ENCODE measurements at places on chromosomes 2 and 18. TPM values are rescaled to one million over a fixed set of nuclear protein-coding genes. Genes with fewer than 3 reads are reported as not detected.

MROH2A gene
- not detected for total RNA-seq

SP140L gene
- 4.4 TPM for total RNA-seq

LOXHD1 gene
- not detected for total RNA-seq

PXDN gene
- 15.5 TPM for total RNA-seq

DNAH7 gene
- total RNA-seq, result 0.59 TPM

HOXD3 gene
- 0.32 TPM for total RNA-seq

RSAD2 gene
- 0.27 TPM for total RNA-seq

LAMA1 gene
- total RNA-seq, result 0.02 TPM

ANKRD30BL gene
- total RNA-seq, result not detected

PROKR1 gene
- not detected for total RNA-seq

SRSF7 gene
- total RNA-seq, result 339 TPM

CLEC4F gene
- not detected for total RNA-seq

GAL3ST2 gene
- total RNA-seq, result 0.33 TPM

CPO gene
- total RNA-seq, result not detected

FHOD3 gene
- total RNA-seq, result 2.3 TPM

MEIS1 gene
- 1.8 TPM for total RNA-seq

ELOA2 gene
- total RNA-seq, result not detected

MATN3 gene
- 9.8 TPM for total RNA-seq

IL1RN gene
- total RNA-seq, result 0.94 TPM

CAPN10 gene
- 20.1 TPM for total RNA-seq

ALS2 gene
- 12.4 TPM for total RNA-seq

ZNF516 gene
- total RNA-seq, result 2.3 TPM

RIT2 gene
- total RNA-seq, result not detected

NT5C1B gene
- total RNA-seq, result not detected

ERICH2 gene
- total RNA-seq, result not detected

KLHL29 gene
- 4.0 TPM for total RNA-seq

SPAST gene
- 15.9 TPM for total RNA-seq

OTOS gene
- not detected for total RNA-seq

CHRNA1 gene
- not detected for total RNA-seq

ST8SIA3 gene
- total RNA-seq, result not detected

IGFBP5 gene
- total RNA-seq, result 0.13 TPM

LAMA3 gene
- total RNA-seq, result 51.0 TPM

SOCS6 gene
- 33.8 TPM for total RNA-seq

KCNE4 gene
- total RNA-seq, result 0.65 TPM

ATP8B1 gene
- 9.0 TPM for total RNA-seq

SLC5A7 gene
- total RNA-seq, result not detected

ZNF532 gene
- 25.3 TPM for total RNA-seq

LOXL3 gene
- 0.32 TPM for total RNA-seq

ANKRD53 gene
- not detected for total RNA-seq

MC4R gene
- not detected for total RNA-seq

SEPTIN10 gene
- total RNA-seq, result 52.8 TPM

ERMN gene
- total RNA-seq, result not detected

CRYBA2 gene
- not detected for total RNA-seq

TIGD1 gene
- 4.6 TPM for total RNA-seq

SRD5A2 gene
- not detected for total RNA-seq

LCT gene
- not detected for total RNA-seq
